ENCODE measurements at places on chromosomes 12 and 14. TPM values are rescaled to one million over a fixed set of nuclear protein-coding genes. Genes with fewer than 3 reads are reported as not detected.

- DNase-seq, result no peak
These were observed 278.9 kb upstream of the CRY1 start for GRCh38 chr12:107372229-107372658.

DNA sequence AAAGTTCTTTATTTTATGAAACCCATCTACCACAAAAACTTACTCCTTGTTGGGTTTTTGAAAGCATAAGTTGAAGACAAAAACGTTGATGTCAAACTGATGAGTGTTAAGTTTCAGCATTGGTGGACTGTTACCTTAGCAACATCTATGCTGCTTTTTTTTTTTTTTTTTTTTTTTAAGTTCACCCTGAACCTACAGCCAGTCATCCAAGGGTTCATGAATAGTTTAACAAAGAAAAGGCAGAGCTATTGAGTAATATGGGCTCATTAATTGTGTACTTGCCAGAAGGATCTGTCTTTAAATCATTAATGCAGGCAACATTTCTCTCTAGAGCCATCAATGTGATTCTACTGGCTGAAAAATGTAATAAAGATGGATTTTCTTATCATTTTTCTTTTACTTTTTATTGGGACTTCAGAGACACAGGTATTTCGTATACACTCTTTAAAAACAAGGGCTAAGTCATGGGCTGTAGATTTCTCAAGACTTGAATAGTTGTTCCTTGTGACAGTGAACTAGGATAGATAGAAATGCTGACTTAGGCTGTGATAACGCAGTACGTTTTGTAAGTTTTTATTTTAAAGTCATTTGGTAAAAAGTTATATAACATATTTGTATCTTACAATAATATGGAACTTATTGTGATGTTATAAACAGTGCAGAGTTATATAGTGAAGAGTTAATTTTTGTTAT, at the start of gene PTPRQ:
Gene PTPRQ (plus strand): TSS at position 262 of the 693 bp plus-strand sequence. CDS start 111 bp downstream, at position 373.
- DNase-seq, result no peak

DNA sequence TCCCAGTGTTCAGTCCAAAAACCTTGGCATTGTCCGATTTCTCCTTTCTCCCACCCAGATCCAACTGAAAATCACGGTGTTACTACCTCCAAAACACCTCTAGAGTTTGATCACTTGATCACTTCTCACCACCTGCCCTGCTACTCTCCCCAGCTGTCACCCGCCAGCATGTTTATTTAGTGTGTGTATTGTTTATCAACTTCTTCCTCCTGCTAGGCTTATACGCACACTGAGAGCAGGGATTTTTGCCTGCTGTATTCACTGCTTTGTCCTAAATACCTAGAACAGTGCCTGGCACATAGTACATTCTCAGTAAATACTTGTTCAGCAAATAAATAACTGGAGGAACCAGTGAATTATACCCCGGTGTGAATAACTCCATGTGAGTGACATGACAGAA, 5.0 kb downstream of the BDKRB1 start:
- DNase-seq, result no peak

GRCh38 chr12:30756074-30756473, 1.3 kb upstream of the CAPRIN2 start:
- no peak for DNase-seq

DNA sequence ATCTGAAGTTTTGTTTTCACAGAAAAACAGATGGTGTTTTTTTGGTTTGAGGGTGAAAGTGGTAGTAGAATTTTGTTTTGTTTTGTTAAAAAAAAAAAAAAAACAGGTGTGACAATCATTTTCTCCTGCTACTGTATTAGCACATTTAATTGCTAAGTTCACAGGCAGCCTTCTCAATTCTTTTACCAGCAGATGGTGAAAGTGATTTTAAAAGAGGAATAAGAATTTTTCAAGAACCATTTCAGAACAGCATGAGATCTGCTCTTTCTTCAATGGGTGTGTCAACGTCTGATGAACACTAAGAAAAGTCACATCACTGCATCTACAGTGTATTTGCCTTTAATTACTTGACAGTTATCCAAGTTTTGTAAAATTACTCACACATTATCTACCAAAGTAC, 303.7 kb upstream of the USP15 start:
- no peak for DNase-seq

DNA sequence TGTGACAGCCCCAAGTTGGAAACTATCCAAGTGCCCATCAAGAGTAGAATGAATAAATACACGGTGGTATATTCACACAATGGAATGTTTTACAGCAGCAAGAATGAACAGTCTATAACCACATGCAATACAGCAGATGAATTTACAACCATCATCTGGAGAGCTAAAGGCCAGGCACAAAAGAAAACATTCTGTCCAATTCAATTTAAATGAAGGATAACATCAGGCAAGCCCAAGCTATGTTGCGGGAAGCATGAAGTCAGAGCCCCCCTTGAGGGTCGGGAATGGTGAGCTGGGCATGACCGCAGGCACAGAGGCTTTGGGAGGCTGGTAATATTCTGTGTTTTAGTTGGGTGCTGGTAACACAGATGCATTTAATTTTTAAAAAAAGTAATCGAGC, 76.0 kb downstream of the SYNE3 start:
- DNase-seq, result no peak

GRCh38 chr12:46858368-46858767, 32.6 kb upstream of the SLC38A4 start:
- DNase-seq, result no peak

DNA sequence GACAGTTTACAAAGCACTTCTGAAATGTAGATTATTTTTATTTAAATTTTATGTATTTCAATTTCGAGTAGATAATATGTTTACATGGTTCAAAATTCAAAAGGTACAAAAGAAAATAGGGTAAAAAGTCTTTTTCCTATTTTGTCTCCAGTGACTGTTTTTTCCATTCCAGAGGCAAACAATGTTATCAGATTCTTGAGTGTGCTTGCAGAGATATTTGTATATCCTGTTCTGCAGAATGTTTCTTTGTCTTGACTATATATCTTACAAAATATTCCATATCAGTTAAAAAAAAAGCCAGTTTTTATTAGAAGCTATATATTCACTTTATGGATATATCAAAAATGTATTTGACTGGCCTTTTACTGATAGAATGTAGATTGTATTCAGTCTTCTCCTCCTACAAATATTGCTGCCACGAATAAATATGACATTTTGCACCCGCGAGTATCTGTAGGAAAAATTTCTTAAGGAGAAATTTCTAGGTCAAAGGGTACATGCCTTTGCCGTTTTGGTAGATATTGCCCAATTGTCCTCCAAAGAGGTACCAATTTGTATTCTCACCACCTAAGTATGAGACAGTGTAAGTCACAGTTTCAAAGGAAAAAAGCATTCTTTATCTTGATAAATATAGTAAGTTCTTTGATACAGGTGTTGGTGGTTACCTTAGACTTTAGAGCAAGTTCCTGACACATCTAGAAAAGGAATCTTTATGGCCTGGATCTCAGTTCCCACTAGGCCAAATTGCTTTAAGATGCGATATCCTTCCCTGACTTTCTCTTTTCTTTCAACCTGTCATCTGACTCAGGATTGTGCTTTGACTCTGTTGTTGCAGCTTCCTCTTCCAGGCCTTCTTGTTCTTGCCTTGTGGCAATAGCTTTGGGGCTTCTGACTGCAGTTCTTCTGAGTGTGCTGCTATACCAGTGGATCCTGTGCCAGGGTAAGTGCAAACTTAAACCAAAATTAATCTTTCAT, 2.3 kb downstream of the KLRG1 start:
- no peak for DNase-seq

DNA sequence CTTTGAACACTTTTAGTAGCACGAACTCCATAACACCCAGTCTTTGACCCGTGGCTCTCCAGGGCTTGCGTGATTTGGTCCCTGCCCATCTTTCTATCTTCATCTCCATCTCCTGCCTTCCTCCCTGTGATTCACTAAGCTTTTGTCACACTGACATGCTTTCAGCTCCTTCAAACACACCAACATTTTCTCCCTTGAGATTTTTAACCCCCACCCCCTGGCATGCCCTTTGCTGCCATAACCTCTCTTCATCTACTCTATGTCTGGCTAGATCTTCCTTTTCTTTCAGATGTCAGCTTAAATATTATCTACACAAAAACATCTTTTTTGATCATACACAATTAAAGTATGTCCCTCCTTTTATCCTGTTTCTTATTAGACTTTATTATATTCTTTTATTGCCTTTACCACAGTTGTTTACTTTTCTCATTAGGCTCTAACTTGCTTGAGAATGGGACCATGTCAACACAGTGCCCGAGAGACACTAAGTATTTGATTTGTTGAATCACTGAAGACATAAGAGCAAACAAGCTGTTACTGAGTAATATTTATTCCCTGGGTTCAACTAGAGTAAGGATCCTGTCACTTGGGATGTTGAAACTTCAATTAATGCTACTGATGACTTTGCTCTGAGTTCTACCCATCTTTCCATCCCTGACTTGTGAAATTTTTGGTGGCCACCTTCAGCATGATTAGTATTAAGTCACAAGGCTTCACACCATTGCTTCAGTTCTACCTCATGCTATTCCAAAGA, 387.3 kb downstream of the LRIG3 start:
- no peak for DNase-seq

DNA sequence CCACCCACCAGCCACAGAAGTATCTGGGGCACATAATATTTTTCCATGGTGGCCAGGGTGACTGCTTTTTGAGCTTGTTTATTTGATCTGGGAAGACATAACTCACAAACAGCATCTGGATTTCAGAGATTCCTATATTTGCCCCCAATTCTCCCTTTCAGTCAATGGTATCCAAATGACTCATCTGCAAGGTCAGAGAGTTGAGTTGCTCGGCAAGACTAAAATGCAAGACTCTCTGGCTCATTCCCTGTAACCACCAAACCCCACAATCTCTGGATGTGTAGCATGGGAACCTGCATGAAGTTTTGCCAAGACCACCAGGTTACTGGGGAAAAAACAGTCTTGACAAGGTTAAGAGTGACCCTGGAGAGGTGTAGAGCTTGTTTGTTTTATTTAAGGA, 174.9 kb upstream of the FAR2 start:
- no peak for DNase-seq

DNA sequence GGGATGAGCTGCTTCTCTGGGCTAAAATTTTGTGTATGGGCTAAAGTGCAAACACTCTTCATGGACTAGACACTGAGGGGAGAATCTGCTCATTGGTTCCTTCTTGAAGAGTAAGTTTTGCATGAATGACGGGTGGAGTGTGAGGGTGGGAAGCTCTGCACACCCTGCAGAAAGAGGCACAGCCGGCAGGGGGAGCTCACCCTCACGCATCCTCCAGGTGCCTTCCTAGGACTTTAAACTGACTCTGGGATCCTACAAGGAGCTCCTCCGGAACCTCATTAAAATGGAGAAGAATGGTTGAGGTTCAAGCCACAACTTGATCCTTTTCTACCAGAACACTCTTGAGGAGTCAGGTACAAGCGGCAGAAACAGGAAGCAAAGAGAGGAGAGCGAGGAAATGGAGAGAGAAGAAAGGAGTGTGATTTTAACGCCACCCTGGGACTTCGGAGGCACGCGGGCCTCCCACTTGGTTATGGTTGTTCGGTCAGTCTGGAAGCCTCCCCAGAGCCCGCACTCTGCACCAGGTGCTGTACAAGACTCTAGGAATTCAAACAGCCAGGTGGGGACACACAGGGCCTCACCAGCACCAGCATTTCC, 87.5 kb downstream of the SETD3 start:
- DNase-seq, result no peak

- DNase-seq, result no peak
These were observed 34.0 kb downstream of the PELI2 start for GRCh38 chr14:56152221-56152620.

DNA sequence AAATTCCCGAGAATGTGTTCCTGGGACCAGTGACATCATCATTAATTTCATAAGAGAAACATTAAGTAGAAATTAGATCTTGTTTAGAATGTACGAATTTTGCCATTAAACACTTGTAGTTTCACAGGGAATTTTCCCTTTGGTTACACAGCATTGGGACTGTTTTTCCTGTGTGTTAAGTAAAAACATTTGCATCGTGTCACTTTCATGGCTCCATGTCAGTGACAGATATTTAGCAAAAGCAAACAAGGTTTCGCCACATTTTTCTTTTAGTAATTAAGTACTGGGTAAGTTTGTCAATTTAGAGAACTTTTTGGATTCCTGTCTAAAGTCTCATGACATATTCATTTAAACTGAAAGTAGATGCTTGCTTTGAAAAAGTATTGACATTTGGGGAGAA, 45.5 kb upstream of the OVCH1 start:
- DNase-seq, result no peak

AICDA gene
- 0.44 TPM for polyA plus RNA-seq

RTL1 gene
- polyA plus RNA-seq, result 0.15 TPM

SYNE3 gene
- 1.9 TPM for polyA plus RNA-seq

Data from renal cortex interstitium (tissue), 15 donors.